ENCODE measurements at places on chromosomes 16 and 17.
A peak's percentile ranks its signal among the peaks of the same experiment; 100 is the strongest.

DNA sequence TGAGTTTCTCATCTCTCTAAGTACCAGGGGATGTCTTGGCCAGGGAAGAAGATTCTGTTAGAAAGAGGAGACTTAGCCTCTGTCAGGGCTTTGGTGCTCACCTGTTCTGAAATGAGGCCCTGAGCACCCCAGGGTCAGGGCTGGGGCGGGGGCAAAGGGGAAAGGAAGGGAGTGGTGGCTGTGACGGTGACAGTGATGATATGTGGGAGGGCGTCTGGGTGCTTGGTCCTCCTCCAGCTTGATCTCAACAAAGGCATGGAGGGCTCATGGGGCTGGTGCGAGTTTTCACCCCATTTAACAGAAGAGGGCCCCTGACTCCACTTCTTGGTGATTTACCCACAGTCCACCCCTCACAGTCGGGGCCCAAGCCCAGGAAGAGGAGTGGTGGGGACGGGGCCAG, 15.1 kb downstream of the SOX8 start:
- no peak for DNase-seq

- no peak for DNase-seq
Measured at GRCh38 chr17:32111141-32111771, 31.0 kb upstream of the RHOT1 start.

DNA sequence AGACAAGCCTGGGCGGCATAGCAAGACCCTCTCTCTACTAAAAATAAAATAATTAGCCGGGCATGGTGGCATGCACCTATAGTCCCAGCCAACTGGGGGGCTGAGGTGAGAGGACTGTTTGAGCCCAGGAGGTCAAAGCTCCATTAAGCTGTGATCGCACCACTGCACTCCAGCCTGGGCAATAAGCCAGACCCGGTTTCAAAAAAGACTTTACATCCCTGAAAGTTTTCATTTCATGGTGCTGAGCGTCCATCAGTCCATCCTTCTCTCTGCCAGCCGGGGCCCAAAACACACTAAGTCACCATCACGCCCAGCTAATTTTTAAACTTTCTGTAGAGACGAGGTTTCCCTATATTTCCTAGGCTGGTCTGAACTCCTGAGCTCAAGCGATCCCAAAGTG, 10.6 kb downstream of the RAB40B start:
- no peak for DNase-seq

DNA sequence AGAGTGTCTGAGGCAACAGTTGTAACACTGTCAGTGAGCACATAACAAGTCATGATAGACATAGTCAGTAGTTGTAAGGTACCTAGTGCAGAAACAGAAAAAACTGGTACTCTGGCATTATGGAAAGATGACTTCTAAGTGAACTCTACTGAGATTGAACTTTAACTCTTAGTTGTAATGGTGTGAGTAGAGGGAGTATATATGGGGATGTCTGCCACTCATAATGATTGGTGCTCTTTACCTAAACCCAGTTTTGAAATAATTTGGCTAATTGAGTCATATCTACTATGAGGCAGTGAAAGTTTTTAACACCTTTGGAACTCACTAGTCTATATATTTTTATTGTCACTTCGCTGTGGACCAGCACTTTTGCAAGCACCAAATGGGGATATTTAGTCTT, 6.6 kb downstream of the NLK start:
- DNase-seq = no peak

DNA sequence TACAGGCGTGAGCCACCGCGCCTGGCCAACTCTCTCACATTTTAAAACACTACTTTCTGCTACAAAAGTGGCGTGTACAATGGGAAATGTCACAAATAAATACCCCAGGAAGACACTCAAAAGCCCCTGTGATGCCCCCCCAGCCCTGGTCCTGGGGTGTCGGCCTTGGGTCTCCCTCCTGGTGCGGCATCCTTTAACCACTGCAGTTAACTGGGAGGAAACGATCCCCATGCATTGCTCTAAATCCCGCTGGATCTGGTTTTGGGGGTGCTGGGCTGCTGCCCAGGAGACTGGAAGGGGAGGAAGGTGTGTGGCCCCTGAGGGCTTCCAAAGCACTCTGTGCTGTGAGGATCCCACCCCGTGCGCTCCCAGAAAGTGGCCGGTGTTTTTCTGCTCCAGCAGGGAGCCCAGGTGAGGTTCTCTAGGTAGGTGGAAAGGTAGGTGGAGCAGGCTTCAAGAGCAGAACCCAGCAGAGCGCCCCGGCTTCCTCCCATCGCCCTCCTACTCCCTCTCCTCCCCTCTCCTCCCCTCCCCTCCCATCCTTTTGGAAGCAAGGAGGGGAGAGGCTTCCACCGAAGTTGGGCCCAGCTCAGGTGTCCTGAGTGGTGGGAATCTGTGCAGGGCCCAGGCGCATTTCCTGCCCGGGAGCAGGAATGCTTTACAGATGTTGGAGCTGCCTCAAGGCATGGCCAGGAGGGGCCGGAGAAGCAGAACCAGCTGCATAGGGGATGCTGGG, 363.3 kb downstream of the SEC14L1 start:
- no peak for DNase-seq

DNA sequence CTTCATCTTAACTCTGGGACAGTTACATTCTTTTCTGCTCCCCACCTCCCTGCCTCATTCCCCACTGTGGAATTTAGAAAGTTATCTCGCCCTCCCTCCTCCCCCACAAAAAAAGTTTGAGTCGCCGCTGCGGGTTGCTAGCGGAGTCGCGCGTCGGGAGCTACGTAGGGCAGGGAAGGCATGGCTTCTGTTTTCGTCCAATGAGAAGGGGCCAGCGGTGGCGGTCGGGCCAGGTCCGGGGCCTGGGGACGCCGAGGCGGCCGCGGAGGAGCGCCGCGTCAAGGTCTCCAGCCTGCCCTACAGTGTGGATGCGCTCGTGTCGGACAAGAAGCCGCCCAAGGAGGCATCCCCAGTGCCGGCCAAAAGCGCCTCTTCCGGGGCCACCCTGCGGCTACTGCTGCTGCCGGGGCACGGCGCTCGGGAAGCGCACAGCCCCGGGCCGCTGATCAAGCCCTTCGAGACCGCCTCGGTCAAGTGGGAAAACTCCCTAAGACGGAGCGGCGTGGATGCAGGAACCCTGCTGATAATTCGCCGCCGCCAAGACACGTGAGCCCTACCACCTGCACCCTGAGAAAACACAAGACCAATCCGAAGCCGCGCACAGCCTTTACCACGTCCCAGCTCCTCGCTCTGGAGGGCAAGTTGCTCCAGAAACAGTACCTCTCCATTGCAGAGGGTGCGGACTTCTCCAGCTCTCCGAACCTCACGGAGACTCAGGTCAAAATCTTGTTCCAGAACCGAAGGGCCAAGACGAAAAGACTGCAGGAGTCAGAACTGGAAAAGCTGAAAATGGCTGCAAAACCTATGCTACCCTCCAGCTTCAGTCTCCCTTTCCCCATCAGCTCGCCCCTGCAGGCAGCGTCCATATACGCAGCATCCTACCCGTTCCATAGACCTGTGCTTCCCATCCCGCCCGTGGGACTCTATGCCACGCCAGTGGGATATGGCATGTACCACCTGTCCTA, 8.9 kb downstream of the OR4D1 start:
- peak; percentile 20 for DNase-seq

GRCh38 chr17:33140413-33141099, 148.9 kb downstream of the SPACA3 start:
- no peak for DNase-seq

GRCh38 chr17:28861393-28862203, 6.8 kb downstream of the ERAL1 start:
- DNase-seq = no peak

GRCh38 chr17:50630524-50631194, 4.0 kb upstream of the ABCC3 start:
- DNase-seq = peak; percentile 25

GRCh38 chr16:12054868-12055267, 78.3 kb downstream of the SNX29 start:
- no peak for DNase-seq

- no peak for DNase-seq
Measured at GRCh38 chr16:87541147-87541871, 48.5 kb upstream of the ZCCHC14 start.

DNA sequence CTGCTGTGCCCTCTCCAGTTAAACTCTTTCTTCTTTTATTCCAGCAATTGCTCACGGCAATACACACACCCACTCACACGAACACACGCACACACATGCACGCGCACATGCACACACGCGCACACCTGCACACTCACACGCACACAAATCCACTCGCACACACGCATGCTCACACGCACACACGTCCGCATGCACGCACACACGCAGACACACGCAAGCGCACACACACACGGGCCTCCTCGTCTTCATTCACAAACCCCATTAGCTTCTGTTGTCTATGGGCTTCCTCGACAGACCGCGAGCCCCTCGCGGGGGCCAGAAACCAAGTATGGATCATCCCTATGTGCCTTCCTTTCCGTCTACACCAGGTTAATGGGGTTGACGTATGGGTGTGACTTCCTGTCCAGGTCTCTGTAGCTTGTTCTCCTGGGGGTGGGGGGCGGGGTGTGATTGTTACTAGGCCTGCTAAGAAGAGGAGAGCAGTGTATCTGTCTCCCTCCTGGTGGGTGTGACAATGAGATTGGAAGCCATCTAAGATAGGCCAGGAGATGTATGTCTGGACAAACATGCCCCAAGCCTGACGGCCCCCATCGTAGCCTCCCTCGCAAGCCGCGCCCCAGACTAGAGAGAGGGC, 670 bp upstream of the CTF1 start:
- DNase-seq = no peak

Measured in central memory CD8-positive, alpha-beta T cell (primary cell).